CD4-positive, alpha-beta memory T cell (primary cell): ENCODE measurements at places on chromosomes 5 and 9. TPM values are rescaled to one million over a fixed set of nuclear protein-coding genes. Genes with fewer than 3 reads are reported as not detected.

GRCh38 chr5:7541898-7542297 is 146.0 kb downstream of the ADCY2 start:
- no peak overlapping the region for H3K27ac ChIP-seq
- no peaks in the 10 kb centered on the region for H3K27me3 ChIP-seq
- no peaks in the 10 kb centered on the region for H3K36me3 ChIP-seq
- H3K4me3 ChIP-seq = no peak overlapping the region
- DNase-seq = no peak

DNA sequence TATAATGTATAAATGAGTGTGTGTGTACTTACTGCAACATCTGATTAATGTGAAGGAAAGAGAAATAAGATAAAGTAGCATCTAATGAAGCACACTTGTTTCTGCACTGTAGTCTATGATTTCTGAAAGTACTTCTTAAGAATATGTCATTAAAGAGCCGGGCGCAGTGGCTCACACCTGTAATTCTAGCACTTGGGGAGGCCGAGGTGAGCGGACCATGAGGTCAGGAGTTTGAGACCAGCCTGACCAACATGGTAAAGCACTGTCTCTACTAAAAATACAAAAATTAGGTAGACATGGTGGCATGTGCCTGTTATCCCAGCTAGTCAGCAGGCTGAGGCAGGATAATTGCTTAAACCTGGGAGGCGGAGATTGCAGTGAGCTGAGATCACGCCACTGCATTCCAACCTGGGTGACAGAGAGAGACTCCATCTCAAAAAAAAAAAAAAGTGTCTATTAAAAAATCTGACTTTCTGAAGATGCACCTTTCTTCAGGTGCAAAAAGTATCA is 556.9 kb downstream of the PTPRD start:
- no peaks in the 10 kb centered on the region for H3K4me1 ChIP-seq
- no peaks in the 10 kb centered on the region for H3K27me3 ChIP-seq
- H3K27ac ChIP-seq = no peak overlapping the region

Gene ZNF484
- 24.7 TPM for total RNA-seq

Gene FBP2
- not detected for total RNA-seq

Gene SH3GL2
- total RNA-seq = not detected

GRCh38 chr5:55517804-55518203 is 17.0 kb downstream of the PLPP1 start:
- DNase-seq = no peak
- no peak overlapping the region for H3K4me3 ChIP-seq
- no peaks in the 10 kb centered on the region for H3K27me3 ChIP-seq

DNA sequence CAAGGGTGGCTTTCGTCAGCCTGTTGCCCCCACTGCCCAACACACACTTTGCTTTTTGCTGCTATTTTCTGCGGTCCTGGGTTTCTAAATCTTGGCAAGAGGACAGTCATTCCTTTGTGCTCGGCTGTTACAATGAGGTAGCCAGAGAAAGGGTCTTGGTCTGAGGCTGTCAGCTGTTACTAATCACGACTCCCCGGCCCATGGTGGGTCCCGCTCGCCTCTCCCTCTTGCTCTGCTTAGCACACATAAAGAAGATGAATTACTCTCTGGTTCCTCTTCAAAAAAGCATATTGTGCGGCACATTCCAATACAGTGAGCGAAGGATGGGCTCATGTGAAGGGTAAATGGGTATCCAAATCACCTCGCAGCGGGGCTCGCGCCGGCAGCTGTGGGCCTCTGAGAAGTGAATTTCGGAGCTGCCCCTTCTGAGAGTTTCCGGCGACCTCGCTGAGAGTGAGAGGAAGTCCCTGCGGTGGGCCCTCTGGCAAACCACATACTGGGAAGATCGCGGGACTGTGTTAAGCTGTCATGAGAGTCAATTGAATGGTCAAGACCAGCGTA is 56.0 kb downstream of the SLC1A3 start:
- no peak for DNase-seq
- no peaks in the 10 kb centered on the region for H3K27me3 ChIP-seq
- H3K4me1 ChIP-seq = no peaks in the 10 kb centered on the region
- H3K36me3 ChIP-seq = no peaks in the 10 kb centered on the region
- H3K4me3 ChIP-seq = no peak overlapping the region
- H3K27ac ChIP-seq = no peak overlapping the region

GRCh38 chr5:176614805-176615478 is 5.0 kb upstream of the GPRIN1 start:
- H3K36me3 ChIP-seq = no peaks in the 10 kb centered on the region
- no peak overlapping the region for H3K4me3 ChIP-seq
- no peak overlapping the region for H3K27ac ChIP-seq
- no peak for DNase-seq
- H3K27me3 ChIP-seq = peaks cover 19% of the 10 kb centered on the region
- peaks cover 18% of the 10 kb centered on the region for H3K4me1 ChIP-seq

DNA sequence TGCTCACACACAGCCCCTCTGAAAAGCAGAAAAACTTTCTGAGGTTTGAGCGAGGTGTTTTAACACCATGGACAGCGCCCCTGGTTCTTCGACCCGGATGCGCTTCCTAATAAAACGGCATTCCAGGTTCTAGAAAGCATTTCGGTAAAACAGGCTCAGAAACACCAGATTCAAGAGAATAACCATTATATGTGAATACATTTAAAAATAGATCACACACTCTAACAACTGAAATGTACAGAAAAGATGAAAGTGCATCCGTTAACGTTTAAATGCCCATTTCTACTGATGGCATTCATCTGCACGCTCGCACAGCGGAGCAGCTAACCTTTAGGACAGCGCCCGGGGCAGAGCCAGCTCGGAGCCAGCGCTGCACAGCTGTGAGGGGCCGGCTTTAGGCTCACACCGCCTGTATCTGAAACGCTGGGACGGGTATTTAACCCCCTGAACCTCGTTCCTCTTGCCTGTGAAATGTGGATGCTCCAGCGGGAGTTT is 26.3 kb upstream of the TENT4A start:
- H3K36me3 ChIP-seq = no peaks in the 10 kb centered on the region
- DNase-seq = no peak
- H3K27ac ChIP-seq = no peak overlapping the region
- H3K4me1 ChIP-seq = no peaks in the 10 kb centered on the region

DNA sequence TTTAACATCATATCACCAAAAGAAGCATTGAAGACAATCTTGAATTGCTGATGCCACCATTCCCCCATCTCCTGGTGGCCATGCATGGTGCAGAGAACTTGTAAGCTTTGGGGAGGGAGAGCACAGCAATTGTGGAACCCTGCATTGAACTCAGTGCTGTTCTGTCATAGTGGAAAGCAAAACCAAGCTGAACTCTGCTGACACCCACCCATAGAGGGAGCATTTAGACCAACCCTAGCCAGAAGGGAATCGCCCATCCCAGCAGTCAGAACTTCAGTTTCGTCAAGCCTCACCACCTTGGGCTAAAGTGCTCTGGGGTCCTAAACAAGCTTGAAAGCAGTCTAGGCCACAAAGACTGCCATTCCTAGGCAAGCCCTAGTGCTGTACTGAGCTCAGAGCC is 37.4 kb upstream of the RUSC2 start:
- peaks cover 13% of the 10 kb centered on the region for H3K27me3 ChIP-seq
- no peaks in the 10 kb centered on the region for H3K4me1 ChIP-seq
- DNase-seq = no peak
- no peak overlapping the region for H3K4me3 ChIP-seq
- no peak overlapping the region for H3K27ac ChIP-seq

DNA sequence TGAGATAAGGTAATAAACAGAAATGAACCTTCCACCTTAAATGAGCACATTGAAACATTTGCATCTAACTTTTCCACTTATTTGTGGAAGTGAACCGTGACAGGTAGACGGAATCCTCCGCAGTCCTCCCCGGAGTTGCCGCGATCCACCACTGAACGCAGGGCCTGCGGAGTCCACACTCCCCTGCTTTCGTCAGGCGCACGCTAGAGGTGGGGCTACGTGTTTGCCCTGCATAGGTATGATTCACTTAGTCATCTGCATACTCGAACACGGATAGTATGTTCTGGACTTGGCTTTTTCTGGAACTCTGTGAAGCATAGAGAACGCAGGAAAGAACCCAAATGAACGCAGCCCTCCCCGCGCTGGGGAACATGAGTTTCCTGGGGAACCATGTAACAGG is 272.8 kb upstream of the IRX4 start:
- no peak overlapping the region for H3K4me3 ChIP-seq
- no peaks in the 10 kb centered on the region for H3K4me1 ChIP-seq
- no peaks in the 10 kb centered on the region for H3K36me3 ChIP-seq
- H3K27ac ChIP-seq = no peak overlapping the region
- H3K27me3 ChIP-seq = no peaks in the 10 kb centered on the region

- no peaks in the 10 kb centered on the region for H3K27me3 ChIP-seq
- H3K4me3 ChIP-seq = no peak overlapping the region
- no peak overlapping the region for H3K27ac ChIP-seq
- H3K36me3 ChIP-seq = peaks cover 10% of the 10 kb centered on the region
- DNase-seq = no peak
These were observed 38.5 kb downstream of the VPS13A start for GRCh38 chr9:77215874-77216273.

DNA sequence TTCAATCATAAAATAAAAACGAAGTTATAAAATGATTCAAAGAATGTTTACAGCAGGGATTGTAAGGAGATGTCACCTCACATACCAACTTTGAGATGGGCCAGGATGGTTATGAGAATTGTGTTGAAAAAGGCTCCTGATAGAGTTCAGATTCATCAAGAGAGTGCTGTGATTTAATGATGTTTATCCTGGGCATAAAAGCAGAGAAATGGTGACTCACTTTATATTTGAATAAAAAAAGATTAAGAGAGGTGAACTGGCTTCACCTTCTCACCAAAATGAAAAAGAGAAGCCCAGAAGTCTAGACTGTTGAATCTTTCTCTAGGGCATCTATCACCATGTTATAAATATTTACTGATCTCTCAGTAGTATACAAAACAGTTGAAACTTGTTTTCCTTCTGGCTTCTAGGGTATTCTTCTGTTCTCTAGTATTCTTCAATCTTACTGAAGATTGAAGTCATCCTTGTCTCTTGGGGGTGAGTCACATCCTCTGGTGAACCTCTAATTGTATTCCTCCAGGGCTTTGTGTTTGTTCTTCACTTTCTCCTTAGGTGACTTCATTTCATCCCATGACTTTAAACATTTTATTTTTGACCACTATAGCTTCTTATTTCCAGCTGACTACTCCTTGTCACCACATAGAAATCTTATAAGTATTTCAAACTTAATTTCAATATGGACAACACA is 1237.3 kb upstream of the C9orf72 start:
- H3K4me1 ChIP-seq = no peaks in the 10 kb centered on the region
- DNase-seq = no peak
- H3K36me3 ChIP-seq = no peaks in the 10 kb centered on the region
- no peak overlapping the region for H3K27ac ChIP-seq
- no peak overlapping the region for H3K4me3 ChIP-seq

DNA sequence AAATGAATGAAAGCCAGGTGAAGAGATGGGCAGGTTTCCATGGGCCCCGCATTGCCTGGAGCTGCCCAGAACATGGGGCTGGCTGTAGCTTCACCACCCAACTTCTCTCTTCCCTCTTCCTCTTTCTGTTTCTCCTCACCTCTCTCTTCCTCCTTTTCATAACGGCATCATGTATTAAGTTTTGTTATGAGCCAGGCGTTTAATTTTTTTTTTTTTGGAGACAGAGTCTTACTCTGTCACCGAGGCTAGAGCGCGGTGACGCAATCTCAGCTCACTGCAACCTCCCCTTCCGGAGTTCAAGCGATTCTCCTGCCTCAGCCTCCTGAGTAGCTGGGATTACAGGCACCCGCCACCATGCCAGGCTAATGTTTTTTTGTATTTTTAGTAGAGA is 13.0 kb upstream of the SPINK4 start:
- H3K27ac ChIP-seq = no peak overlapping the region
- H3K4me1 ChIP-seq = peaks cover 9% of the 10 kb centered on the region
- DNase-seq = no peak
- H3K36me3 ChIP-seq = no peaks in the 10 kb centered on the region
- no peak overlapping the region for H3K4me3 ChIP-seq

DNA sequence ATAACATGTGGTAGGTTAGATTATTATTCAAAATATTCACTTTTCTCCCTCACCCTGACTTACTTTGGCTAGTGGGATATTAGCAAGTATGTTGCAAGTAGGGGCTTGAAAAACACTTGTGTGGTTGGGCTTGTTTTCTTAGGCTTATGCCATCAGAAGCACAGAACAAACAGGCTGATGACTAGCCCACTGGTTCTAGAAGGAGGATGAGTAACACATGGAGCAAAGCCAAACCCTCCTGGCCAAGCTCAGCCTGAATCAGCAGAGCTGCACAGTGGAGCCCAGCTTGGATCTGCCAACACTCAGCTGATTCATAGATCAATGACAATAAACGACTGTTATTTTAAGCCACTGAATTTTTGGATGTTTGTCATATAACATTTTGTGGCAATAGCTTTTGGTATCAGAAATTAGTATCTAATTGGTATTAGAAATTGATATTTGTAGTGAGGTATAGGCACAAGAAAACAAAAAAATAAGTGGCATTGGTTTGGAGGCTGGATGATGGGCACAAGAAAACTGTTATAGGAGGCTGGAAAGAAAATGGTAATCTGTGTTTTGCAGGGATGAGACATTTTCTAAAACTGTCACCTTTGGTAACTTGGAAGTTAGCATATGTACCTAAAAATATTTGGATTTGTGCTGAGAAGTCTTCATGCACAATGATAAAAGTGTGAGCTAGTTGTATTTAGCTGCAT is 46.1 kb upstream of the ZBED3 start:
- H3K27ac ChIP-seq = no peak overlapping the region
- H3K4me1 ChIP-seq = no peaks in the 10 kb centered on the region
- no peak overlapping the region for H3K4me3 ChIP-seq
- DNase-seq = no peak
- no peaks in the 10 kb centered on the region for H3K27me3 ChIP-seq
- H3K36me3 ChIP-seq = no peaks in the 10 kb centered on the region

Gene SPACA9
- 1.5 TPM for total RNA-seq

Gene ETF1
- total RNA-seq = 42.6 TPM

Gene ROR2
- total RNA-seq = 0.29 TPM
